NCI-H187 (cell line): ENCODE measurements at places on chromosomes 2 and 18.

- no peak for DNase-seq
These were observed 22.8 kb downstream of the ARHGAP28 start for GRCh38 chr18:6752202-6752860.

- DNase-seq, result no peak
These were observed 46.2 kb upstream of the SMAD7 start for GRCh38 chr18:48996901-48997463.

- no peak for DNase-seq
These were observed 24.0 kb upstream of the ZNF516 start for GRCh38 chr18:76518860-76519538.

DNA sequence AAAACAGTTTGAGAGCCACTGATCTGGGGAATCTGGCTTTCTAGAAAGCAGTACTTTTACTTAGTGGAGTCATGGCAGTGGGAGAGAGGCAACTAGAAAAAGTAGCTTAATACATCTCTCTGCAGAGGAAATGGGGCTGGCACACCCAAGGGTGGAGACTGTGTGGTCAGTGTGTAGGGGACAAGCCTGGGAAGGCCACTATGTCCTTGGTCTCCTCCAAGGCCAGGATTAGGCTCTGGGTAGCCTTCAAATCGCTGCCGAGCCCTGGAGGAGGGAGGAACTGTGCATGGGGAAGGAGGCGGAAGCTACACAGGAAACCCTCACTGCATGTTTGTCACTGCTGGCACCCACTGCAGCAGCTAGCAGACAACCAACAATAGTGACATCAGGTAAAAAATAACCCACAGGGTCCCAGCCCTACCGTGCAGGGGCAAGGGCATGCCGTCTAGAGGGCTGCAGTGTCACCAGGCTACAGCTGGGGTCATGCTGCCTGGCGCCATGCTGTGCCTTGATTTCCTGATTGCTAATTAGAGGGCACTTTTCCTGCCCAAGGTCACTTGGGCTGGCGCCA lies 34.8 kb downstream of the LBH start:
- DNase-seq, result no peak

DNA sequence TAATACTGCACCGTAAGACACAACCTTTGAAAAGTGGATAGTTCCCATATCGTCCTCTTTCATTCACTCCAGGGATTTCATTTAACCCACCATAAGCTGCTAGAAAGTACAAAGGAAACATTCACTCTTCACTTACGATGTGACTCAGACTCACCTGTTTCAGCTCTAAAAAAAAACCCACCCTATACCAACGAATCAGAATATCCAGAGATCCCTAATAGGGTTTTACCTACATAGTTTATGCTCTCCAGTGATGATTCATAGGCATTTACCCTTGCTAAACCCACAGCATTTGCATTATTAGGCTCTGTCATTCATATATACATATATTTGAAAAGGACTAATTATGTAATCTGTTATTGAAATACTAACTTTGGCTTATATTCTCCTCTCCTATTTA lies 60.2 kb downstream of the PRPF40A start:
- DNase-seq, result no peak

DNA sequence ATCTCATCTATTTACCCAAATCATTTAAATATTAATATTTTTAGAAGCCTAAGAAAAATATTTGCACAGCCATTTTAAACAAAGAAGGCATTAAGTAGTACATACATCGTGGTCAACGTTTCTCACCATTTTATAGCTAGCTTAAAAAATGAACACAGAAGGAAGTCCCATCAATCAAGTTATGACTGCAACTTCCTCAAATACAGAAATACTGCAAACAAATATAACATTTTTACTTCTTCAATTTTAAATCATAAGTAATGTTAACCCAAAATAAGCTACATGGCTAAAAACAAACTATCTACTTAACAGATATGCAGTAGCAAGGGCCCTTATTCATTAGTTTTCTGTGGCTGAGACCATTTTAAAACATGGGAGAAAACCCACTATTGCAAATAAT lies 30.6 kb downstream of the ITSN2 start:
- DNase-seq, result no peak

- no peak for DNase-seq
These were observed 806 bp downstream of the RFX8 start for GRCh38 chr2:101473911-101474701.

DNA sequence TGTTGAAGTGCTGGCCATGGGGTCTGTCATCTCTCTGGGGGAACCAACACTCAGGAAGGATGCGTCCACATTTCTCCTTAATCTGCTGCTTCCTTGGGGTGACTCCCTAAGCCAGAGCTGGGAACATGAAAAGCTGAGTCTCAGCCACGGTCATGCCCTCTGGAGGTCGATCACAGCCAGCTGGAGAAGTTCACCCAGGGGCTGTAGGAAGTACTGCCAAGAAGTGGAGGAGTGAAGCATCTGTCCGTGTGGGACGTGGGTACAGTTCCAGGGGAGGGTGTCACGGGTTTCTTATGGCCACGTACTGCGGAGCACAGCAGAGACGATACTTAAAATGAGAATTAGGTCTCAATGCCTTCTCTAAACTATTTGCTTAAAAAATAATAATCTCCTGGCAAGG lies 42.4 kb upstream of the IGFBP2 start:
- no peak for DNase-seq

DNA sequence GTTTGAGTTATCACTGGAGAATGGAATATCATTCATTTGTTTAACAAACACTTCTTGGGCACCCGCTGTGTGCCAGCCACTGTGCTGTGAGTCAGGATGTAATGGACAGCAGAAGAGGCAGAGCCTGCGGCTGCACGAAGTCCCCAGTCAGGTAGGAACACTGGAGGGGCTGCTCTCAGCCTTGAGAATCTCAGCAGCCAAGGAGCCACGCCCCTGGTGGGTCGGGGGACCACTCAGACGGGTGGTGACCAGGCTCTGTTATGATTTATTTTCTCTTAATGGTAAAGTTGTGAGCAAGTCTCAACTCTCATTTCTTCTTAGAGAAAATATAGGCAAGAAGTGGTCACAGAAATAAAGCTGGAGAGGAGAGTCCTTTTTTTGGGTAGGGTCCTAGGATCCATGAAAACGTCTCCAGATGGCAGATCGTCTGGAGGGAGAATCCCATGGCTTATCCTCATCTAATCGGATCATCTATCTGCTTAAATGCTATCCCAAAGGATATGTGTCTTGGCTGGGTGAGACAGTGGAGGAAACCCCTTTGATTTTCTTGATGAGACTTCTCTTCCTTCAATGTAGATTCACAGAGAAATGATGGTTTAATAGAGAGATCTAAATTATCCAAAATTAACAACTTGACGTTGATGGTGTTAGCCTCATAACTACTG lies 129.1 kb upstream of the LGALSL start:
- DNase-seq, result no peak

- DNase-seq, result no peak
These were observed 107.0 kb downstream of the STRN start for GRCh38 chr2:36859366-36859792.

GRCh38 chr18:58263055-58263957 lies 219.3 kb downstream of the NEDD4L start:
- DNase-seq, result no peak

DNA sequence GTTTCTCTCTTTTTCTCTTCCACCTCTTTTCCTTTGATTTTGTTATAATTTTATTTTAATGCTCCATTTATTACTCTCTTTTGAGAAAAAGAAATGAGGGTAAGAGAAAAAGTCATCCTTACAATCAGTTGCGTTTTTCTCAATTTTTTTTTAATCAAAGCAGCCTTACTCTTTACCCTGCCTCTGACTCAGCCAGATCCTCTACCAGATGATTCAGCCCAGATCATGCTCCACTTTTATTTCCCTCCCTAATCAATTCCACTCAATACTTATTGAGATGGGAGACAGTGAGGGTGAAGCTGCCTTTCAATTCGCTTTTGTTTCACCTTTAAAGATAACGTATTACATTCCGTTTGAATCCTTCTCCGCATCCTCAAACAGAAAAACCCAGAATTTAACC lies 337.9 kb downstream of the SATB2 start:
- no peak for DNase-seq

- no peak for DNase-seq
These were observed 187.1 kb upstream of the HAAO start for GRCh38 chr2:42979416-42979869.

DNA sequence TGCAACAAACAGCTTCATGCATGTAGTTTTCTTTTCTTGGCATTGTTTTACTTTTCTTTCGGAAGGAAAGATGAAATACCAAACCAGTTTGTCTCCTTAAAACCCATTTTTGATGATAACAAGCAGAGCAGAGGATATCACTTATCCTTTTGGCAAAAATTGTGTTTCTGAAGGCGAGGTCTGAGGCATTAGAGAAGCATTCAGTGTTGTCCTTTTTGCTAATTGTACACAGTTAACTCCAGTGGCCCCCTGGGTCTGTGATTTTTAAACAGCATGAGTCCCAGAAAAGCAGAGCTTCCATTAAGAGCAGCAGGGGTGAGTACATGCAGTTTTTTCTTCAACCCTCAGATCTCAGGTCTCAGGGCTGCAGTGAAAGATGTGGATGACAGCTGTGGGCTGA lies 41.3 kb downstream of the TTC39C start:
- no peak for DNase-seq

- DNase-seq, result no peak
These were observed 782.7 kb upstream of the SOX11 start for GRCh38 chr2:4909346-4910009.

DNA sequence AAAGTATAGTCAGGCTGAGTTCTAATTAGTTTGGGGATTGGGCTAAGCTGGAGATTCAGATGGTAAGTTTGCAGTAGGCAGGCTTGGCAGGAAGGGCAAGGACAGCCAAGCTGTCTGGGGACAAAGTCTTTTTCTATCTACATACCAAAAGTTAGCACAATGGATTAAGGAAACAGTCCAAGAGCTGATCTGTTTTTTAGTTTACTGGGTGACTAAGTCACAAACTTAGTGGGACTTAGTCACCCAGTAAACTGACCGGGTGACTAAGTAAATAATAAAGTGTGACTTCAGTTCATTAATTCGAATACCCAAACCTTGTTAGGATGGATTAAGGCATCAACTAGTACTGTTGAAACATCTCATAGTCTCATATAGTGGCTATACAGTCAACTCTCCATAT lies 1386.0 kb upstream of the CELF4 start:
- DNase-seq, result no peak

DNA sequence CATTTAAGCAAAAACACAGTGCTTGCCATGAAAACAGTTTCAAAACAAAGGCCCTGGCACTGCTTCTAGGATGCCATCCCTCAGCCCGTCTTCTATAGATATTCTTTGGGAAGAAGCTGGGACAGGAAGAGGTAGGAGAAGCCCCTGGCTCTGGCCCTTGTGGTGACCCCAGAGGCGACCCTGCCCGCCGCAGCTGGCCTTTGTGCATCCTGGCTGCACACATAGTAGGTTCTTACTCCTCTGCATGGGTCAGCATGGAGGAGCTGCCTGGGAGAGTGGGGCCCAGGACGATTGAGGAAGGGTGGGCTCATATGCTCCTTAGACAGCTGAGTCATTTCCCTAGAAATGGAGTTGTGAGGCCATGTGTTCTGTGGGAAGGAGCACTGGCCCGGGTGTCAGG lies 44.4 kb upstream of the OTOF start:
- DNase-seq, result no peak

DNA sequence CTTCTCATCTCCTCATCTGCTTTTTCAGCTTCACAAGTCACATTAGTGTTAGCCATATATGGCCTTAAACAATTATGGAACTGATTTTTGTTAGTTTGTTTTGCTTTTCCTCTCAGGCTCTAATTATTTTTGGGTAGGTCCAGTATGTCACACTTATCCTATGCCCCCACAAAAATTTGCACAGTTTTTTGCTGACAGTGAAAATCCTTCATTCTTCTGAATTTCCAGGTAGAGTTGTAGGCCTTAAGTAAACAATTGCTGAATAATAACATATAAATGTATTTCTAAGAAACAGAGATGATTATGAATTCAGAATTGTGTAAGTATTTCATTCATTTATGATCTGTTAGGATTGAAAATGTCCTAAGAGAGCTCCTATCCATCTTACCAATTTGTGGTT lies 8.6 kb upstream of the SERPINB10 start:
- no peak for DNase-seq

GRCh38 chr2:85433511-85434089 lies 15.1 kb downstream of the SH2D6 start:
- DNase-seq, result no peak

DNA sequence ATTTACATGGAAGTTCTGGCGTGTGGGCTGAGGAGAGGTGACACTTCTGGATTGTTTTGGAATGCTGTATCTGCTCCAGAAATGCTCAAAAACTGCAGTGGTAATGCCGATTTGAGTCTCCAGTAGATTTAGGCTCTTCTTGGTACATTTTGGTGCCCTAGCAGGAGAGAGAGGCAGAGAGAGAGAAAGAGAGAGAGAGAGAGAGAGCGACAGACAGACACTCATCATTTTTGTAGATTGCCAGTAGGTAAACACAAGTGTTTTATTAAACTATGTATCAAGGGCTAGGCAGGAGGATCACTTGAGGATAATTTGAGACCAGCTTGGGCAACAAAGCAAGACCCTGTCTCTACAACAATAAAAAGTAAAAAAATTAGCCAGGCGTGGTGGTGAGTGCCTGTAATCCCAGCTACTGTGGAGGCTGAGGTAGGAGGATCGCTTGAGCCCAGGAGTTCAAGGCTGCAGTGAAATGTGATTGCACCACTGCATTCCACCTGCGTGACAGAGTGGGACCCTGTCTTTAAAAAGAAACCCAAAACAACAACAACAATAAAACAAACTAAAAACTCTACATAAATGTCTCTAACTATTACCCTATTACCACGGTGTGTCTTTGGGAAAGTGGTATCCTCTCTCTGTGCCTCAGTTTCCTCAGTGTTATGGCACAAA lies 60.2 kb downstream of the GATA6 start:
- DNase-seq, result no peak

DNA sequence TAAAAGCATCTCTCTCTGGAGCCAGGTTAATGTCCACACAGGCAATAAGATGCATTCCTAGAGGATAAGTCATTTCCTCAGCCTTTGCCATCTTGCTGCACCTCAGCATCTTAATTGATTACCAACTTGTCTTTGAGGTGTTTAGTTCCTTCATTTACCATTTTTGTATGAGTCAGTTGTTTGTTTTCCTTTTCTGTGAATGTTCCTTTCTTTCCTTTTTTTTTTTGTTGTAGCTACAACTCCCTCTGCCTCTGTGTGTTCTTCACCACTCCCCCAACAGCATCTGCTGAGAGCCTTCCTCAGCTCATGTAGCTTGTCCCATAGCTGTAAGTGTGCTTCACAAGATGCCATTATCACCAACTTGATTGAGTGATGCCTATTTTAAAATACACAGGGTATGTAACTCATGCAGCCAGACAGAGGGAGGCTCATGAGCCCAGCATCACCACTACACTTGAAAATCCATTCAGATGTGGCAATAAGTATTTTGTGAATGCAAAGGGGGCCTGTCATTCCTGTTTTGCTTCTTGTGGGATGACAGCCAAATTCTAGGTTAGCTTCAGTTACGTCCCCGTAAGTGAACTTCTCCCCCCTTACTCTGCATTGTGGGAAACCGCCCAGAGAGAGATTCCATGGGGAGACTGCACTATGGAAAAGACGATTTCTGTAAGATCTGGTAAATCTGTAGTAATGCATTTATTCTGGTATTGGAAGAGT lies 315.9 kb upstream of the ZEB2 start:
- no peak for DNase-seq

- no peak for DNase-seq
These were observed 78.7 kb upstream of the LAPTM4A start for GRCh38 chr2:20130160-20130560.

GRCh38 chr2:201220102-201220570 lies 37.2 kb downstream of the CASP10 start:
- no peak for DNase-seq

- DNase-seq, result no peak
These were observed 41.0 kb upstream of the FOSL2 start for GRCh38 chr2:28351621-28352020.

- no peak for DNase-seq
These were observed 5.5 kb downstream of the SETBP1 start for GRCh38 chr18:44686156-44686555.
